ENCODE measurements at places on chromosomes 1 and 21.
A peak's percentile ranks its signal among the peaks of the same experiment; 100 is the strongest.

GRCh38 chr1:227343206-227343605 lies 24.9 kb upstream of the CDC42BPA start:
- DNase-seq, result no peak

GRCh38 chr1:71232166-71232763 lies 151.4 kb upstream of the ZRANB2 start:
- no peak for DNase-seq

- DNase-seq, result no peak
Measured at GRCh38 chr21:40177979-40178378, 310.7 kb downstream of the PCP4 start.

- no peak for DNase-seq
Measured at GRCh38 chr1:3530086-3530925, 75.8 kb downstream of the ARHGEF16 start.

DNA sequence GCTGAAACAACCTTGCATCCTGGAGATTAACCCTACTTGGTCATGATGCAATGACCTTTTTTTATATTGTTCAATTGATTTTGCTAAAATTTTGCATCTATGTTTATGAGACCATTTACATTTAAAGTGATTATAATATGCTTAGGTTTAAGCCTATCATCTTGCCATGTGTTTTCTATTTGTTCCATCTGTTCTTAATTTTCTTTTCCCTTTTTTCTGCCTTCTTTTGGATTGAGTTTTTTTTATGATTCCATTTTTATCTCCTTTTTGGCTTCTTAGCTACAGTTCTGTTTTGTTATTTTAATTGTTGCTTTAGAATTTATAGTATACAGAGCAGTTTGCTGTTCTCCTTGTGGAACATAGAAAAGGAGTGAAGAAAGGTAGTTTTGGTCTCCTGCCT lies 385.1 kb upstream of the USP24 start:
- DNase-seq, result no peak

DNA sequence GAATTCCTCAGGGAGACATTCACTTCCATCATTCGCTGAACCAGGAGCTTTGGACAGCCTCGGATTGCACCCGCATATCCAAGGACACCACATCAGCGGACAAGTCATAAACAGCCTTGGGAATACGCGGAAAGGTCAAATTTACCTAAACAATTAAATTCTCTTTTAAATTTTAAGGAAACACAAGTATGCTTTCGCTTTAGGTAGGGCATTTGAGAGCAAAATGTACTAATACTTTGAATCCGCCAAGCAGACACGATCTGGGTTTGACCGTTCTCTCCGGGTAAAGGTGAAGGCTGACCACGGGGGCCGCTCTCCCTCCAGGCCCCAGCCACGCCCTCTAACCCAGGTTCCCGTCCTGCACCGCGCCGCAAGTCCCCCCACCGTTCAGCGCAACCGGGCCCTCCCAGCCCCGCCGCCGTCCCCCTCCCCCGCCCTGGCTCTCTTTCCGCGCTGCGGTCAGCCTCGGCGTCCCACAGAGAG lies 479 bp upstream of the ACADM start:
- DNase-seq, result peak; percentile 92

- DNase-seq, result no peak
Measured at GRCh38 chr1:37858931-37859506, 373 bp downstream of the MTF1 start.

DNA sequence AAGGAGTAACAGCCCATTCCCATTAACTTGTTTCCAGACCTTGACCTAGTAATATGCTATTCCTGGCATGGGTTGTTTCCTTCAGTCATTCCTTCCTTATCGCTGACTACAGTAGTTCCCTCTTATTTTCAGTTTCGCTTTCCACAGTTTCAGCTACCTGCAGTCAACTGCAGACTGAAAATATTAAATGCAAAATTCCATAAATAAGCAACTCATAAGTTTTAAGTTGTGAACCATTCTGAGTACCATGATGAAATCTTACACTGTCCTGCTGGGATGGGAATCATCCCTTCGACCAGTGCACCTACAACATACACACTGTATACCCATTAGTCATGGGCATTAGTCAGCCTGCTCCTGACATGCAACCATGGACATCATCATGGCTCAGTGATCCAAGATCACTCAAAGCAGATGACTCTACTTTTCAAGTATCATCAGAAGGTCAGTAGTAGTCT lies 66.7 kb downstream of the CCDC30 start:
- DNase-seq, result no peak
